Pancreas (tissue), 10 donors: ENCODE measurements at places on chromosomes 7 and 10. TPM values are rescaled to one million over a fixed set of nuclear protein-coding genes. Genes with fewer than 3 reads are reported as not detected.

GRCh38 chr10:63119041-63119440 is 14.1 kb upstream of the NRBF2 start:
- H3K27me3 ChIP-seq, result no peaks in the 10 kb centered on the region
- no peak overlapping the region for H3K4me3 ChIP-seq
- DNase-seq, result no peak
- H3K4me1 ChIP-seq, result no peaks in the 10 kb centered on the region
- no peak overlapping the region for H3K27ac ChIP-seq

GRCh38 chr10:114623661-114624294 is 34.3 kb downstream of the ABLIM1 start:
- H3K27me3 ChIP-seq, result no peaks in the 10 kb centered on the region
- H3K36me3 ChIP-seq, result no peaks in the 10 kb centered on the region
- H3K4me1 ChIP-seq, result no peaks in the 10 kb centered on the region
- peak overlapping the region; percentile 8 for H3K27ac ChIP-seq

The TMEM120A gene
- 35.9 TPM for total RNA-seq

DNA sequence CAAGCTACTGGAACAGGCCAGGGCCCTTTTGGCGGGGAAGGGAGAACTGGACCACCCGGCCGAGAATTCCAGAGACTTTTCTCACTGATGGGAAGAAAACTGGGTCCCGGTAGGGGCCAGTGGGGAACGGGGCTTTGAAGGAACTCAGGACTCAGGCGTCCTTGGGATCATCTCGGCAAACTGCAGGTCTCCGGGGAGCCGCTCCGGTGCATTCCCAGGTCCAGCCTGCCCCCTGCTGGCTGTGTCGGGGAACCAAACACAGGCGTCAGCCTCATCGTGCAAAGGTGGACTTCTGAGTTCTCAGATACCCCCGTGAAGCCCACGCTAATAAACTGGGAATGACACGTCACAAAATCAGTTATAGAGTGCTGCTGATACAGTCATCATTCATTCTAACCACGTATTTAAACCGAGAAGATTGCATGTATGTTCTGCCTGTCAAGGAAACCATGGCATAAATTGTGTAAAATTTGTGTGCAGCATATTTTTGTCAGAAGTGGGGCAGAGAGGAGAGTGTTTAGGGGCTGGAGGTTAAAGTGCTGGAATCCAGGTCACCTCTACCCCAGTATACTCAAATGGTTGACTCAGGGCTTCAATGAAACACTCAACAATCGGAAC is 76.1 kb upstream of the CPXM2 start:
- H3K27ac ChIP-seq, result no peak overlapping the region
- no peaks in the 10 kb centered on the region for H3K36me3 ChIP-seq

The CFAP69 gene
- total RNA-seq, result 2.8 TPM

DNA sequence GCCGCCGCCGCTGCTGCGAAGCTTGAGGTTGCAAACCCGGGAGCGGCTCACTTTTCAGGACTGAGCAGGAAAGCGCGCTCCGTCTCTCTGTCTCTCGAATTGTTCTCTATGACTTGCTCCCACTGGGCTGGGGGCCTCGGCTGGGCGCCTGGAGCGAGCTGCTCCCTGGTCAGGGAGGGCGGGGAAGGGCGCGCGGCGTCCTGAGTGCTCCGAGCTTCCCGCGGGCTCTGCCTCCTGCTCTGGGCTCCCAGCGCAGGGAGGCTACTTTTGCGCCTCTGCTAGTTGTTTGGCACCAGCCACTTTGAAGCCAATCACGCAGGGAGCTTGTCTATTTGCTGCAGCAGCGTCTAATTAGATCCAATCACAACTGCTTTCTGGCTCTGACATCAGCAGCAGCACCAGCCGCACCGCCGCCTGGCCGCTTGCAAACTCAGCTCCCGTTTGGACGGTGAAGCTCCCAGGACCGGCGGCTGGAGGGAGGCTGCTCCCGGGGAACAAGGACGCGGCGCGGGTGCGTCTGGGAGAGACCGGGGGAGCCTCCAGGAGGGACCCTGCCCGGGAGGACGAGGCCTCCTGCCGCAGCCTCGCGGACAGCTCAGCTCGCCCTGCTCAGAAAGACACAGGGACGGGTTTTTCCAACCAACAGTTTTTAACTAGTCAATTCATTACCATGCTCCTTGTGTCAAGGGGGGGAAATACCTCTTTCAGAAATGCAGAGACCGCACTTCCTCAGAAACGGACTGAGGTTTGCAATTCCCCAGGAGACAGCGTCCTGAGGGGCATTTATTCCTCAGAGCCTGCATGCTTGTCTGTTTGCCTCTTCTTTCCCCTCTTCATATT is at the start of gene ADARB2:
Gene ADARB2 (minus strand): TSS at position 304 of the 840 bp plus-strand sequence.
- peaks cover 26% of the 10 kb centered on the region for H3K27me3 ChIP-seq
- H3K4me1 ChIP-seq, result no peaks in the 10 kb centered on the region
- no peak within 1 kb of the TSS for H3K27ac ChIP-seq
- peak; percentile 23 for DNase-seq

The PNLIPRP3 gene
- 0.09 TPM for total RNA-seq

DNA sequence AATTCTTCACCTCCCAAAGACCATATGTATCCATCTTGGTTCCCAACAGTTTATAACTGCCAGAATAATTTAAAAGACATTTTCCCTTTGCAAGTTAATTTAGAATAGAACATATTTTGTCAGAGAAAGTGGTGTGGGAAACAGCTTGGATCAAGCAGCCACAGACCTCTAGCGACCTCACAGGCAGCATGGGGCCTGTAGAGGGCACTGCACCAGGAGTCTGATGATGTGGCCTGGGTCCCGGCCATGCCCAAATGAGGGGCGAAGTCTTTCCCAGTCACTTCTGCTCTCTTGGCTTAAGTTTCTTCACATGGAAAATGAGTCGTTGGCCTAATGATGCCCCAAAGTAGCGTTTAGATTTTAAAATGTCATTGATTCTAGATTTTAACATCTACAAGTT is 243.2 kb downstream of the SDK1 start:
- H3K27me3 ChIP-seq, result no peaks in the 10 kb centered on the region
- DNase-seq, result no peak
- H3K4me3 ChIP-seq, result no peak overlapping the region
- H3K36me3 ChIP-seq, result no peaks in the 10 kb centered on the region
- H3K4me1 ChIP-seq, result no peaks in the 10 kb centered on the region

- no peaks in the 10 kb centered on the region for H3K4me1 ChIP-seq
- no peak overlapping the region for H3K4me3 ChIP-seq
- H3K36me3 ChIP-seq, result no peaks in the 10 kb centered on the region
- H3K27ac ChIP-seq, result no peak overlapping the region
- no peak for DNase-seq
- no peaks in the 10 kb centered on the region for H3K27me3 ChIP-seq
These were observed 25.7 kb upstream of the PRPS1L1 start for GRCh38 chr7:18053177-18053928.

The AKR1B15 gene
- not detected for total RNA-seq
